ENCODE measurements at places on chromosomes 7 and 10.

DNA sequence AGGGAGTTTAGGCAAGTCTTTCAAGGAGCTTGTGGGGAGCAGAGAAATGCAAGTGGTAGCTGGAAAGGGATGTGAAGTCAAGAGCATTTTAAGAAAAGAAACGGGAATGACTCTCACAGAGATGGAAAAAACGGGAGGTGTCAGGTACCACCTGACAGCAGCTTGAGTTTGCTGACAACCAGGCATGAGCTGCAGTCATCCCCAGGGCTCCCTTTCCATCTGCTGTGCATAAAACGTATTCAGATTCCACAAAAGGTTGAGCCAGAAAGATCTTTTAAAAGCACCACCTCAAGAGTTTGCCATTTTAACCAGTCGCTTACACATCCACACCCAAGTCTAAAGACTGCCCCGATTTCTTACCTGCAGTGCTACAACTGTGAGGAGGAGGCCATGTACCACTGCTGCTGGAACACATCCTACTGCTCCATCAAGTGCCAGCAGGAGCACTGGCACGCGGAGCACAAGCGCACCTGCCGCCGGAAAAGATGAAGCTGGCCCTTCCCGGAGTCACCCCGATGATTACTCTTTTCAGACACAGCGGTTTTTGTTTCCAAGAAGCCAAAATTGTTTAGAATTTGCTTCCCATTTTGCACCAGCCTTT, 116.8 kb downstream of the ZMYND11 start:
- DNase-seq, result no peak

DNA sequence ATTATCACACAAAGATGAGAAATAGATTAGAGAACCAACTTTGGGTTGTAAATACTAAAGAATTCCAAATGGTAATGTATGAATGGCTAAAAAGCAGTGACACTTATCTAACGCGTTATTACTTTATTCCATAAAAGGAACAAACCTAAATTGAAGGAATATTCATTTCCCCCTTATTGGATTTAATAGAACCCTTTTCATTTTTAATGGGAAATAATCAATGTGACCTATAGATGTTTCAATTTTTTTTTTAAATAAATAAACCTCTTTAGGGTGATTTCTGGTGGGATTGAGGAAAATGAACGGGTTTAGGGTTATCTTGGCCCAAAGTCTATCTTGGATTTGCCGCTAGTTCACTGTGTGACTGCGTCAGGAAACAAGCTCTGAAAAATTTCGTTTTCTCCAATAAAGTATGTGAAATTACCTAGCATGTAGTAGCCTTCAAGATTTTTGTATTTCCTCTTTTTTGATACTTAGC, 1.9 kb upstream of the ACBD5 start:
- no peak for DNase-seq

DNA sequence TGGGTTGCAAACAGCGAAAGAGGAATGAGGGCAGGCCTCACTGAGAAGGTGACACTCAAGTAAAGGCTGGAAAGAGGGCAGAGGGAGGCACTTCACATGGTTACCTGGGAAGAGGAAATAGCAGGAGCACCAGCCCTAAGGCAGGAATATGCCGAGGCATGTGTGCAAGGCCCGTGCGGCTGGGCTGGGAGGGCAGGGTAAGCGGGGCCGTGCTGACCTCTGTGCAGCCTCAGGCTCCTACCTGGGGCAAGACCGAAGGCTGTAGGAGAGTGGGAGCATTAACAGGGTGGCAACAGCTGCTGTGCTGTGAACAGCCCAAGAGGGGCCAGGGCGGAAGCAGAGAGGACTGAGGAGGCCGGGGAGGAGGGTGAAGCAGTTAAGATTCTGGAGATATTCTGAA, 24.0 kb upstream of the SH3PXD2A start:
- DNase-seq, result no peak

- no peak for DNase-seq
These were observed 36.9 kb upstream of the PPIF start for GRCh38 chr10:79310200-79310865.

DNA sequence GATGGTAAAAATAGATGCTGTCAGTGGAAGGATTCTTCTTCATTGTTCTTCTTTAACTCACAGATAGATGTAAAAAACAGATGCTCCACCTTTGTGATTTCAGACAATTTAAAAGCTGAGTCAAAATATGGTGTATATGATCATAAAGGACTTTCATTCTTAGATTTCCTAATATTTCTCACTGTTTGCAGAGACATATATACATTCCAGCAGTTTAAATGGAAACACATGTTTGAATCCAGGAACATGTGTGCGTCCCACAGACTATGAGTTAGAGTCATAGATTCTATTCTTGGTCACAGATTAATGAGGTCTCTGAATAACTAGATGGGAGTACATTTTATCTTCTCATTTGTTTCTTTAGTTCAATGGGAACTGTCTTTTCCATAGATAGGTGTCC, 109.6 kb downstream of the BICC1 start:
- DNase-seq, result no peak

DNA sequence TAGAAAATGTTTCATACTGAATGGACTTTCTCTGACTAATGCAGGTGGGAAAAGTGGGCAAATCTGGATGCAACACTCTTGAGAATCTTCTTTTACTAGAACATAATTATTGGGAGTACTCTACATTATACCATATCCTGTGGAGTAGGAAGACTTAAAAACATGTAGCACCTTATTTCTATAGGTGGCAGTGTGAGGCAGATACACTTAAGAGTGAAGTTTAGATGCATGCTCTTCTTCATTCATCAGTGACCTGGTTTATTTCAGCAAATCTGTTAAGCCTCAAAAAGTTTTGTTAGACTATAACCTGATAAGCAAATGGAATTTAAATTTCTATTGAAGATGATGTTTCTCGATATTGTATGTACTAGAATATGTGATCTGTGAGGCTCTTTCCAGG, 1087.1 kb upstream of the LRRN3 start:
- no peak for DNase-seq

GRCh38 chr7:71171476-71171875, 39.5 kb downstream of the GALNT17 start:
- DNase-seq, result no peak

DNA sequence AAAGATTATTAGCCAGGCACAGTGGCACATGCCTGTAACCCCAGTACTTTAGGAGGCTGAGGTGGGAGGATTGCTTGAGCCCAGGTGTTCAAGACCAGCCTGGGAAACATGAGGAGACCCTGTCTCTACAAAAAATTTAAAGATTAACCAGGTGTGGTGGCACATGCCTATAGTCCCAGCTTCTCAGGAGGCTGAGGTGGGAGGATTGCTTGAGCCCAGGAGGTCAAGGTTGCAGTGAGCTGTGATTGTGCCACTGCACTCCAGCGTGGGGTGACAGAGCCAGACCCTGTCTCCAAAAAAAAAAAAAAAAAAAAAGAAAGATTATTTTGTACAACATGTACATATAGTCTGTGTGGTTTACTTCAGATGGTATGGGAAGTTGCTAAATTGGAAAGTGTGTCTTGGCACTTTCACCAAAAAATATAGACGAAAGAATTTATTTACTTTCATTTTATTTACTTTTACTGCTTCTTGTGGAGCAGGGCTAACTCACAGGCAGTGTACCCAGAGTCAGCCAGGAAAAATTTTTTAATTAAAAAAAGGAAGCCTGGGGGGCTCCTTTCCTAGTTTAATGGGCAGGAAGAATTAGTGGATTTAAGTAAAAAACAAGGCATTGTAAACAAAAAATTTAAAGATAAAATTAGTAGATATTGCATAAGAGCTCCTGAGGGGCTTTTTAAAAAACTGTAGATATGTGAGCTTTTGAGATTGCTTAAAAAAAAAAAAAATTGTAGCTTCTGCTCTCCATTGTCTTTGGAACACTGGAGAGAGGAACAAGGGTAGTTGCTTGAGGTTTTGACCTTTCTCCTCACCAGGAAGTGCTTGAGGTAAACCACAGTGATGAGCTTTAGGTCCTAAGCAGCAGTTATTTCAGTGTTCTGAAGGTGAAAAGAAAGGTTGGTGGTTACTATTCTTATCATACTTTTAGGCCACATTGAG, 44.6 kb upstream of the VDAC2 start:
- DNase-seq, result no peak

DNA sequence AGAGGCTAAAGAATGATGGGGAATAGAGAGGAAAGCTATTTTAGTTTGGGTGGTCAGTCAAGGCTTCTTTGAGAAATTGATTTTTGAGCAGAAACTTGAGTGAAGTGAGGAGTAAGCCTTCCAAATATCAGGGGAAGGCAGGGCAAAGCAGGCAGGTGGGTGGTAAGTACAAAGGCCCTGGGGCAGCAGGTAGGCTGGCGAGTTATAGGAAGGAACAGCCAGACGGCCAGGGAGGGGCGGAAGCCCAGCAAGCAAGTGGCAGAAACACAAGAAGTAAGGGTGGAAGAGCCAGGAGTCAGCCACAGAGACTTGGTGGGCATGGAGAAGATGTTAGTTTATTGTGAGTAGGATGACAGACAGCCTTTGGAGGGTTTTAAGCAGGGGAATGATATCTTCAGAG, 34.9 kb downstream of the VWA2 start:
- no peak for DNase-seq

- DNase-seq, result no peak
These were observed 104.0 kb downstream of the FAM107B start for GRCh38 chr10:14670551-14671240.

GRCh38 chr7:158698657-158699195, 5.9 kb downstream of the NCAPG2 start:
- no peak for DNase-seq

DNA sequence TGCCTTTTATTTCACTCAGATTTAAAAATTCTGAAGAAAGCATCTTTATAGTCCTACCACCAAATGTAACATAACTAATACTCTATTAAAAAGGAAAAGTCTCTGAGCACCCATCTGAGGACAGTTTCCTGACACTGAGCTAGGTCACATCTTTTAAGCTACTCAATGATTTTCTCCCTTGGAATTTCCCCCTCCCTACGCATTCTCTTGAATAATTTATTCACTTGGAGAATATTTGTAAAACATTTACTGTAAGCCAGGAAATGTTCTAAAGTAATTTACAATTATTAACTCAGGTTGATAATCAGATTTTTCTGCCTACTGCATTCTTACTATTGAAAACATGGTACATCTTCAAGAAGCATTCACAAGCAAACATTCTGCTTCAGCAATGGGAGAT, 297.2 kb upstream of the VSTM2A start:
- no peak for DNase-seq

GRCh38 chr7:77244222-77244934, 44.8 kb upstream of the FGL2 start:
- no peak for DNase-seq

GRCh38 chr10:70590655-70591416, 11.7 kb downstream of the PRF1 start:
- DNase-seq, result no peak

DNA sequence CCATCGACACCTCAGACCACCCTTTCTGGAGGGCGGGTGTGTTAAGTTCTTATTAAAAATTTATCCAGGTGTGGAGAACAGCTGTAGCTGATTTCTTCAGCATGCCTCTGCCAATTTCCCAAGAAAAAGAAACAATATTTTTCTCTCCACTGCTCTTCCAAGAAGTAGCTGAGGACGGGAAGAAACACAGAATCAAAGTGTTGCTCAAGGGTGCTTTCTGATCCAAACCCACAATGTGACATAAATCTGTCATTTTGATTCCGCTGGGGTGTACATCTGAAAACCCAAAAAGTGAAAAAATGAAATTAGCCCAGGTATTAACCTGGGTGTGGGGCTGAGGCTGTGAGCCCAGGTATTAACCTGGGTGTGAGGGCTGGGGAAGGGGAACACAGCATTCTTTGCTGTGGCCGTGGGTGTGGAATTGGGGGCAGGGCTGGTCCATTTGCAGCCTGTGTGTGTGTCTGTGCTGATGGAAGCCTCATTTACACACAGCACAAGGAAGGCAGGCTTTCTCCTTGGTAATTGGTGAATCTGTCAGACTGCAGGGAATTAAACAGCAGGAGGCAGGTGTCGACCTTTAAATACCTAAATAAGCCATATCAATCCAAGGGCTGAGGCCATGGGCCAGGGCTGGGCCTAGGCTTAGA, 48.4 kb upstream of the CCDC3 start:
- no peak for DNase-seq

DNA sequence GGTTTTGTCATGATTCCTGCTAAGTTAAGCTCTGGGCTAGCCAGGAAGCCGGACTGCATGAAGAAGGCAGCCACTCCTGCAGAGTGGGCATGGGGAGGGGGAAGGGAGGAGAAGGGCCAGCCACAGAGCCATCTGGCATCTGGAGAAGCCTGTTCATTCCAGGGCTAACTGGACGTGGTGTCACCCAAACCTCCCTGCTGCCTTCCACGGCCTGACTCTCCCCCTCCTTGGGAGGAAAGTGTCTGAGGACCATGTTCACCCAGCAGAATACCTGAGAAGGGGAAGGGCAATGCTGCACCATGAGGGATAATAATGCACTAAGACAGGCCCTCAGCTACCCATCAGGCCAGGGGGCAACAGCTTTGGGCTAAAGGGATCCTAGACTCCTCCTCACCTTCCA, 15.4 kb downstream of the AQP1 start:
- DNase-seq, result no peak

DNA sequence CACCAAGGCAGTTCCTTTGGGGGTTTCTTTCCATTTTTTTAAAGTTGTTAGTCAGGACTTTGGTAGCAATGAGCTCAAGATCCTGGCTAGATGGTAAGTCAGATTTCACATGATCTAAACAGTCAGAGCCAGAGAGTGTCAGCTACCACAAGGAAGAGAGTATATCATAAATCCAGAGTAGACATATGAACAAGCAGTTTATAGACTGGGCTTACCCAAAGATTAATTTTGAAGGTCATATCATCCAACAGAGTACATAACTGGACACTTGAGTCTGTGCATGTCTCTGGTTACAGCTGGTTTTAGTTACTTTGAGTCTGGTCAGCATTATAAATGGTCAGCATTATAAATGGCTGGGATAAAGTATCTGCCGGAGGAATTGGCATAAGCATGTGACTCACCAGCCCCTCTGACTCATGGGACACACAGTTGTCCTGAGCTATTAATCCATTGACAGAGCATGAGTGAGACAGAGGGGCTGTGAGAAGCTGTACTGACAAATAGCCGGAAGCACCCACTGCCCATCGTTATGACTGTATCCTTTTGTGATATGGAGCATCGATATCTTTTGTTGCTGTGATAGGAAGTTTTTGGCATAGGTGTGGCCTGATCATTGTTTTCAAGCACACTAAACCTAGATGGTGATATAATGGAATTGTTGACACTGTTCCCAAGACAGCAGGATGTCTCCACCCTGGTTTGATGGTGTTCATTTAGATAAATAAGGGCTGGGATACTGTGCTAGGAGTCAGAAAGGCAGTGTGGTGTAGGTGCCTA, 19.3 kb downstream of the PPP1R3C start:
- no peak for DNase-seq

- no peak for DNase-seq
These were observed 145.3 kb downstream of the CELF2 start for GRCh38 chr10:11162828-11163599.

GRCh38 chr7:81327468-81328266, 408.8 kb upstream of the SEMA3C start:
- no peak for DNase-seq

All from stimulated activated CD4-positive, alpha-beta T cell treated with anti-CD3 and anti-CD28 coated beads, Interleukin-1b, Interleukin-23, amount 100 ng/mL, for 4 hours (primary cell).